ENCODE measurements at places on chromosomes 5 and 9.
A peak's percentile ranks its signal among the peaks of the same experiment; 100 is the strongest.

- no peak for DNase-seq
These were observed 127.2 kb upstream of the SLC44A1 start for GRCh38 chr9:105117234-105117633.

DNA sequence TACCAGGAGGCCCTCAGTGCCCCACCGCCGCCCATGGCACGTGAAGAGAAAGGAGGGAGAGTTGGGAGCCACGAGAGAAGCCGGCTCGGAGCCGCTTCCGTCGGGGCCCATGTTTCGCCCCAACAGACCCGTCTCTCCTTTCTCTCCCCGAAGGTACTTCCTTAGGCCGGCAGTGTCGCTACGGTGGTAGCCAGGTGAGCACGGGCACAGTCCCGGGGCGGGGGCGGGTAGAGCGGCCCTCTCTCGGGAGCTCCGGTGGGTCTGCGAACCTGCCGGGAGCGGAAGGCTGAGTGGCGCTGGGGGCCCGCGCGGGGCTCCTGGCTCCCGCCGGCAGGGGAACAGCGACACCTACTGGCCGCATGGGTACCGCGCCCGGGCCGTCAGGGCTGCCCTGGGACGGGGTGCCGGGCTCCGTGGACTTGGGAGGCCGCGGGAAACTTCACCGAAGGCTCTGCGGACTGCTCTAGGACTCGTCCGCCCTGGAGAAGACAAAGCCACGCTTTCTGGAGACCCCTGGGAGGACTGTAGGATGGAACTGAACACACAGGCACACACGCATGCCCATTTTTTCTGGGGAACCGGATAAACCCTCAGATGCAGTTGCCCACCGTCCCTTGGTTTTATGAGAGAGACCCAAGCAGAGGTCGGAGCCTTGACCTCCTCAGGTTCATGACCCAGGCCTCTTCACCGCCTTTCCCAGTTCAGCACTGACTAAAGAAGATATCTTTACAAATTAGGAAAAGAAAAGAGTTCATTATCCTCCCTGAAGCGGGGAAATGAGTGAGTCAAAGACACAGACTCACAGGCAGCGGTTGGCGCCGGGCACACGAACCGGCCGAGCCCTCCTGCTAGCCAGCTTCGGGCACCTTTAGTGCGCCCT, 202.5 kb downstream of the MEF2C start:
- DNase-seq, result peak; percentile 80

GRCh38 chr9:129027685-129028191, 393 bp downstream of the SH3GLB2 start:
- peak; percentile 90 for DNase-seq

GRCh38 chr9:103485138-103485537, 490.0 kb downstream of the CYLC2 start:
- DNase-seq, result no peak

DNA sequence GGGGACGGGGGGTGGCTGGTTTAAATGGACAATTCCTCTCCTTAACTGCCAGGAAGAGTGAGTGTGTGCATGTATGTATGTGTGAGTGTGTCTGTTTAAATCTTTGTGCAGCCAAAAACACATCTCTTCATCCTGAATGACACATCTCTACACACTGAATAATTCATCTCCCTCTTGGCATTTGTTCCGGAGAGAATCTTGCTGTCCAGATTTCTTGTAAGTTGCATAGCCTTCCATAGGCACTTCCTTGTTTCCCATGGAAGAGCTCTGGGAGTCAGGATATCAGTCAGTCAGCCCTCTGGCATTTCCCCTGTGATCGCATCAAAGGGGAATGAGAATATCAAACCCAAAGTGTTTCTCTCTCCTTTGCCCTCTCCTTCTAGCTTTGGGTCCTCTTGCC, 74.7 kb downstream of the WWC1 start:
- DNase-seq, result no peak

DNA sequence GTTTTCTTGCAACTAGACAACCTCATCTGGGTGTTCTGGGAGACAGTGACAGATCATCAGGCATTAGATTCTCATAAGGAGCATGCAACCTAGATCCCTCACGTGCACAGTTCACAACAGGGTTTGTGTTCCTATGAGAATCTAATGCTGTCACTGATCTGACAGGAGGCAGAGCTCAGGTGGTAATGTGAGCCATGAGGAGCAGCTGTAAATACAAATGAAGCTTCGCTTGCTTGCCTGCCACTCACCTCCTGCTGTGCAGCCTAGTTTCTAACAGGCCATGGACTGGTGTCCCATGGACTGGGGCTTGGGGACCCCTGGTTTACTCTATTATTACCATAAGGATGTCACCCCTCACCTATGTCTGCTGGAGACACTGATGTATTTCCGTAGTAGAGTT, 166.8 kb downstream of the PSAT1 start:
- DNase-seq, result no peak

GRCh38 chr5:62477801-62478200, 65.2 kb downstream of the IPO11 start:
- no peak for DNase-seq

- DNase-seq, result no peak
These were observed 30.9 kb downstream of the GALNT10 start for GRCh38 chr5:154221371-154221896.

- no peak for DNase-seq
These were observed 535.8 kb downstream of the EBF1 start for GRCh38 chr5:158563760-158564390.

DNA sequence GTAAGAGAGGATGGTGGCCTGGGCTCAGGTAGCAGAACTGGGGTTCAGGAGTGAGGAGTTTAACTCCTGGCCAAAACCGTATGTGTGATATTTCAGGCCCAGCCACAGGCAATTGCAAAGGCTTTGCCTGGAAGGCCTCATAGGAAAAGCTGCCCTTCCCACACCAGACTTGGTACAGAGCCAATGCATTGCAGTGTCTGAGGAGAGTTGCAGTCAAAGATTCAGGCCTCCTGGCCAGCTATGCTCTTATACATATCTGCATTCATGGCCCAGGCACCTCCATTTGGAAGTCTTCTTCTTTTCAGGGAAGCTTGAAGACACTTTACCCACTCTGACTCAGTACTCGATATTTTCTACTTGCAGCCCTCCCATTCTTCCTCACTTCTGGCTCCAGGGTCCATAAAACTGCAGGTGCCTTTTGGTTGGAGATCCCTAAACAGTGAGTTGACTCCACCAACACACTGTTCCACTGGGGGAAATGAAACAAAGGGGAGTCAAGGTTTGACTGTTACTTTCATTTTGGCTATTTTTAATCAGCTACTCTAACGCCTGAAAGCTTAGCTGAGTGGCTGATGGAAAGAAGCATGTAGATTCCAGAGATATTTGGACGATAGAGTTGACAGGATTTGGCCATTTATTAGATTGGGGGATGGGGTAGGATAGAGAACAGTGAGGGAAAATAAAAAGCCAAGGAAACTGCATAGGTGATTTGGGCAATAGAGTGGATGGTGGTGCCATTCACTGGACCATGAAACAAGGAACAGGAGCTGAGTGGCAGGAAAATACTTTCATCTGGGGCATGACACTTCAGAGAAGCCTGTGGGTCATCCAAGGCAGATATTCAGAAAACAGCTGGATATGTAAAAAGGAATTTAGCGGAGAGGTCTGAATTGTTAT, 30.6 kb upstream of the IL33 start:
- DNase-seq, result no peak

DNA sequence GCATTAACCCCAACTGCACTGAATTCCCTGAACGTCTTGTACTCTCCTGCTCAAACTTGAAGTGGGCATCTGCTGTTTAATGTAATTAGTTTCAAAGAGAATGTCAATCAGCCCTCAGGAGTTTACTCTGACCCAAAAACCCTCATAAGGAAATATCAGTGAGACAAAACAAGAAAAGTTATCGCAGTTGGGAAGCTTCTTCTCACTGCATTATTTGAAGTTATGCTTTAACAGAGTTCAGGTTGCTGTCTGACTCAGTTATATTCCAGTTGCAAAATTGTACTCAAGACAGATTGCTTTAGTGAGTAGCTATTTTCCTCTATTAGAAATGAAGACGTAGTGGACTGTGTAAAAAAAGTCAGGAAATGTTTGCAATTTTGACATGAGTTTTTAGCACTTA, 52.1 kb downstream of the PPIC start:
- DNase-seq, result no peak

- no peak for DNase-seq
These were observed 10.1 kb downstream of the TMEM252 start for GRCh38 chr9:68530618-68531017.

- DNase-seq, result no peak
These were observed 375.8 kb downstream of the RAB3C start for GRCh38 chr5:58958701-58959100.

DNA sequence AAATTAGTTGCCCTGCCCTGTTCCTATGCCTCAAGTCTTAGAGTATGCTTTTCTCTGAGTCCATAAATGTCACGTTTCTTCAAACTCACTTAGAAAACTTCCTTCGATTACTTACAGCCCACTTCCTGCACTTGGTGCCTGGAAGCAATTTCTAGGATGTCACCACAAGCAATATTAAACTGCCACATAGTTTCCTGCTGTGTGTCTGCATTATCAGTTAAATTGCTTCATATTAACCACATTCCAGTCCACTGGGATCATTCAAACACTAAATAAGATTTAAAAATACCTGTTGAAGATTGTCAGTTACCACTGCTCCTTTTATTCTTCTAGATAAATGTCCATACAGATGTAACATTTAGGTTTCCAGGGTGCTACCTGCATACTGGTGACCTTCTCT, 4.1 kb downstream of the DENND1A start:
- no peak for DNase-seq

GRCh38 chr5:59190746-59191145, 607.9 kb downstream of the RAB3C start:
- DNase-seq, result no peak

DNA sequence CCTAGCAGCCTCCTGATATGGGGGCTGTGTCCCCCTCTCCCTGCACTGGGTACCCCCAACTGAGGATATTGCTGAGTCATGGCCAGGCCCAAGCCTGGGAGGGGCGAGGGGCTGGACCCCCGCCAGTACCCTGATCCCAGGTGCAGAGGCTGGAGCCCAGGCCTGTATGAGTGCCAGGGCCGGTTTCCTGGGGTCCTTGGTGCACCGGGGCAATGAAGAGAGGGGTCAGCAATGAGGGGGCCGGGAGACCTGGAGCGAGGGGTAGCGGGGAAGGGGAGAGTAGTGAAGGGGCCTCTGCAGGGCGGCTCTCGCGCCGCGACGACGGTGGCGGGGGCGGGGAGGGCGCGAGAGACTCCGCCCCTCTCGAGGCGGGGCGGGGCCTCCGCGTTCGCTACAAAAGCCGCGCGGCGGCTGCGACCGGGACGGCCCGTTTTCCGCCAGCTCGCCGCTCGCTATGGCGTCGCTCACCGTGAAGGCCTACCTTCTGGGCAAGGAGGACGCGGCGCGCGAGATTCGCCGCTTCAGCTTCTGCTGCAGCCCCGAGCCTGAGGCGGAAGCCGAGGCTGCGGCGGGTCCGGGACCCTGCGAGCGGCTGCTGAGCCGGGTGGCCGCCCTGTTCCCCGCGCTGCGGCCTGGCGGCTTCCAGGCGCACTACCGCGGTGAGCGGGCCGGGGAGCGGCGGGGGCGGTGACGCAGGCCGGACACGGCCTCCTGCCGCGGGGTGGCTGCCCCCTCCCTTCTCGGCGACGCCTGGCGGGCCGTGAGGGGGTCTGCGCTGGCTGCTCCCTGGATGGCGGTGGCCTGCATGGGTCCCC, at the start of gene SQSTM1:
TSS of gene SQSTM1 (plus strand) at position 423 of the 815 bp plus-strand sequence. CDS start at position 455, 32 bp downstream.
- DNase-seq, result peak; percentile 87

DNA sequence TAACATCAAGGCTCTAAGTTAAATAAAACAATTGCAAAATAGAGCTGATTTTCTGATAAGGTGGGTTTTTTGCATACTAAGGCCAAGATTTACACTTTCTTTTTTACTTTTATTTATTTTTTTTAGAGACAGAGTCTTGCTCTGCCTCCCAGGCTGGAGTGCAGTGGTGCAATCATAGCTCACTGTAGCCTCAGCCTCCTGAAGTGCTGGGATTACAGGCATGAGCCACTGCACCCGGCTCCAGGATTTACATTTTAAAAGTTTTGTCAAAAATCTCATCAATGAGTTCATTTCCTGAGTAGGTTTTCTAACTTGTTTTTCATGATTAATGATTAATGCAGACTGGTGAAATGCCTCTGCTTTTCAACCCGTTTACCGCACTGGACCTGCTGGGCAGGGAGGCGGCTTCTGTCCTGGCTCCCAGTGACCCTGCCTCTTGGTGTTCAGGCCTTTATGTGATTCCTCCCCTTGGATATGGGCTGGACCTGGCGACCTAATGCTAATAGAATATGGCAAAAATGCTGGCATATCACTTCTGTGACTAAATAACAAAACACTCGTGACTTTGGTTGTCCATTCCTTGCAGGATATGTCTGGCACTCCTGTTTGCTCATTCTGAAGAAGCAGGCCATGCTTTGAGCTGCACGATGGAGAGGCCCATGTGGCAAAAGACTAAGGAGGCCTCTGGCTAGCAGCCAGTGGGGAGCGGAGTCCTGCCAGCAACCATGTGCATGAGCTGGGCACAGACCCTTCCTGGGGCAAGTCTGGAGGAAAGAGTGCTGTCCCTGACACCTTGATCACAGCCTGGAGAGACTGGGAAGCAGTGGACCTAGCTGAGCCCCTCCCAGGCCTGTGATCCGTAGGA, 72.2 kb upstream of the PTCH1 start:
- no peak for DNase-seq

- DNase-seq, result no peak
These were observed 367.1 kb upstream of the IZUMO3 start for GRCh38 chr9:24912767-24913166.

DNA sequence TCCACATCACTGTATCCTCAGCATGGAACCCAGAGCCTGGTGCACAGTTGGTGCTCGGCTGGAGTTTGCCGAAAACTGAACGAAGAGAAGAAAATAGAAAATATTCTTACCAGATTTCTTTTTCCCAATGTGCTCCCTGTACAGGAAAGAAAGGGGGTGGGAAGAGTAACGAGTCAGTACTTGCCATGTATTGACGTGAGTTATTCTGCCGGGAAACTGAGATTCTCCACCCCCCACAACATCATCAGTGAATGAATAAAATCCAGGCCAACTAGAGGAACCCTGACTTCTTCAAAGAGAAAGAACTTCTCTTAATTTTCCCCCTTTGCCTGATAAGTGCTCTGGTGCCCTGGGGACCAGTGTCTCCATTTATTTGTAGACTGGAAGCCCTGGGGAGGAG, 80.6 kb downstream of the SH3PXD2B start:
- DNase-seq, result no peak

DNA sequence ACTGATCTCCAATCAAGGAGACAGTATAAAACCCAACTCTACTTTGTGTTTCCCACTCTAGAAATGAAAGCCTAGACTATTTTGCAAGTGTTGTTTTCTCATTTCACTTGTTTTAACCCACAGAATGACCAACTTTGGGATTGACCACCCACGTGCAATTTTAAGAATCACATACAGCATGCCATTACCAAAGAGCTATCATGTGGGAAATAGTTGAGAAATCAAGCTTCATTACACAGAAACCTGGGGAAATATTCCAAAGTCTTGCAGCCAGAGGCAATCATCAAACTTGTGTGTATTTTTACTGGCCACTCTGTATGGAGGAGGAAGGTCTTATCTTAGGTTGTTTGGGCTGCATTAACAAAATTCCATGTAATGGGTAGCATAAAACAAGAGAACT, 451.4 kb upstream of the DAB2 start:
- DNase-seq, result no peak

DNA sequence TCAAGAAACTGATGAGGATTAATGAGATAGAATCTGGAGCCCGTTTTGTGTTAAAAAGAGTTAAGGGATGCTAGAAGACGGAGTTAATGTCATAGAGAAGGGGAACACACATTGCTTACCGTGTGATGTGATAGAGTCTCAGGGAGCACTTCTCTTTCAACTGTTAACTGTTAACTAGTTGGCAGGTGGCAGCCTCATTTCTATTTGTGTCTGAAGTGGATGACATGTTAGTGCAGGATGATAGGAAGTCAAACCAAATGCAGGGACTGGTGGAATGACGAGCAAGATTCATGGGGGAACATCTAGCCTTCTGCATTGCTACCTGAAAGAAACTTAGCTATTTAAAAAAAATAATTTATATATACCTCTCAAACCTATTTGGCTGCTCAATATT, 222.7 kb downstream of the MAST4 start:
- no peak for DNase-seq
